Tongue (tissue), 3 donors: ENCODE measurements at places on chromosomes 2 and 18.
A peak's percentile ranks its signal among the peaks of the same experiment; 100 is the strongest.

DNA sequence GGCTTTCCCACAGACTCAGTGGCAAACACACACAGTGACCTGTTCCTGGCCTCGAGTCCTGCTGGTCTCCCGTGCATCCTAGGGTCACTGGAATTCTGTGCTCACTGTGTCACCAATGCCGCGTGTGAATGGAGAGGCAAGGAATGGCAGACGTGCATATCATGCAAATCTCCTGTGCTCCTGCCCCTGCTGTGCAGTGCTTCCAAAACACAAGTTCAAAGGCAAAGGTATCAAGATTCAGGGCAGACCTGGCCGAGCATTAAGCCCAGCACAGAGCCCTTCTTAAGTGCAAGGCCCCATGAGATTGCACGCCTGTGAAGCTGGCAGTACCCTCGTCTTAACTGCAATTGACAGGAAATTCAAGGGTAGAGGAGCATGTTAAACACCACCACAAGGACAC lies 129.1 kb downstream of the NDUFA10 start:
- DNase-seq, result no peak

DNA sequence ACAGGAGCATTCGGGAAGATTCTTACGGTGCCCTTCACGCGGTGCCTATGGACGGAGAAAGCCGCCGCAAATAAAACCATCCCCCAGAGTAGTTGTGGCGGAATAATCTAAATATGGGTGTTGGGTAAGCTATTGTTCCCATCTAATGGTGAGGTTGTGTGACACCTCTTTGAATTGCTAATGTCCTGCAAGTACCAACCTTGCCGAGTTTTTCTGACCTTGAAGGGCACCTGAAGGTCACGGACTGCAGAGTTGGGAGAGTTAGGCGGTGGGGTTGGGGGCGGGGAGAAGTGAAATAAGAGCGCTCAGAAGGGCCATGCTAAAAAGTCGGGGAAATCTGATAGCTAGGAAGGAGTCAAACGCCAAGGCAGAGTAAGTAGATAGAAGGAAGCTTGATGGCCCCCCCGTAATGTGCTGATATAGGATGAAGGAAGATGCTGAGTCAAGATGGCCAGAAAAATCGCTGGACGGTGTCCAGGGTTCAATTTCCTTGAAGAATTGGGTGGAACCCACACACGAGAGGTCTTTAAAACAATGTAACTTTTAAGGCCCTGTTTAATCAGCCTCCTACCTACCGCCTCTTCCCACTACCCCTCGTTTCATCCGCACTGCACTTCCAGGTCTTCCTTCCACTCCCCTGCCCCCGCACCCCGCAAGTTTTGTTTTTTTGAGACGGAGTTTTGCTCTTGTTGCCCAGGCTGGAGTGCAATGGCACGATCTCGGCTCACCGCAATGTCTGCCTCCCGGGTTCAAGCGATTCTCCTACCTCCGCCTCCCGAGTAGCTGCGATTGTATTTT lies 600 bp downstream of the KATNAL2 start:
- peak; percentile 75 for DNase-seq

DNA sequence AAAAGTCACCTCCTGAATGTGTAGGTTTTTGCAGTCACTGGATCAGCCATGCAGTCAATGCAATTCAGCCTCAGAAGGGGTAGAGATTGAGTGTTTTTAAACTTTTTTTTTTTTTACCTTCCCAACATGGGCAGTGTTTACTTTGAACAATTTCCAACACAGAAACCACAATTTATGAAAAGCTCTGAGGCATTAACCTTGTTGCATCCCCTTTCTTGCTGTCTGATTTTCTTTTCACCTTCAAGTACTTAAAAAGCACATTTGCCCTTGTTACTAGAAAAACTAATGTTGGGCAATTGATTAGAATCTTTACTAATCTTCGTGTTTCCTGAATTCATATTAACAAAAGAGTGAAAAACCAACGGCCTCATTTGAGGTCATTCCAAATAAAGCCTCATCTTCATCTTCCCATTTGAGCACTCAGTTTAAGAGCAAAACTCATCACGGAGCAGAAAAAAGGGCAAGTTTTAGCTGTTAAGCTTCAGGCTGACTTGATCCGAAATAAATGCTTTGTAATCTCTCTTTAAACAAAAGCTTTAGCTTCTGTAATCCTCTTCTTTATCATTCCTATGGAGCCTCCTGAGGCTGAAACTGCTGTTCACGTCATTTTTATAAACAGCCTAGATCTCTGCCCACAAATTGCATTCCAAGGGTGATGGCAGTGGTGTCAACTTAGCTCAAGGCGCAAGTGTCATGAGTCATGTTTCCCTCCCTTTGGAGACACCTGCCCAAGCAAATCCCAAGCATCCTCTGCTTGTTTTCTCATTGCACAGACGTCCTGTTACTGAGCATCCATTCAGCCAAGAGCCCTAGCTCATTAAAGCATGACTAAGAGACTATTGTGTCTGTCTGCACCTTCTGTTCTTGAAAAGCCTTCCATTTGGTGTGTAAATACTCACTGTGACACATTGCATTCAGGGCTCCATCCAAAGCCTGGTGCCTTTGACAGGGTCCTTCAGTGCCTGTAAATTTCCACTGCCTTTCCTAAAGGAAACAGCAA lies 107.7 kb downstream of the HNMT start:
- peak; percentile 72 for DNase-seq

DNA sequence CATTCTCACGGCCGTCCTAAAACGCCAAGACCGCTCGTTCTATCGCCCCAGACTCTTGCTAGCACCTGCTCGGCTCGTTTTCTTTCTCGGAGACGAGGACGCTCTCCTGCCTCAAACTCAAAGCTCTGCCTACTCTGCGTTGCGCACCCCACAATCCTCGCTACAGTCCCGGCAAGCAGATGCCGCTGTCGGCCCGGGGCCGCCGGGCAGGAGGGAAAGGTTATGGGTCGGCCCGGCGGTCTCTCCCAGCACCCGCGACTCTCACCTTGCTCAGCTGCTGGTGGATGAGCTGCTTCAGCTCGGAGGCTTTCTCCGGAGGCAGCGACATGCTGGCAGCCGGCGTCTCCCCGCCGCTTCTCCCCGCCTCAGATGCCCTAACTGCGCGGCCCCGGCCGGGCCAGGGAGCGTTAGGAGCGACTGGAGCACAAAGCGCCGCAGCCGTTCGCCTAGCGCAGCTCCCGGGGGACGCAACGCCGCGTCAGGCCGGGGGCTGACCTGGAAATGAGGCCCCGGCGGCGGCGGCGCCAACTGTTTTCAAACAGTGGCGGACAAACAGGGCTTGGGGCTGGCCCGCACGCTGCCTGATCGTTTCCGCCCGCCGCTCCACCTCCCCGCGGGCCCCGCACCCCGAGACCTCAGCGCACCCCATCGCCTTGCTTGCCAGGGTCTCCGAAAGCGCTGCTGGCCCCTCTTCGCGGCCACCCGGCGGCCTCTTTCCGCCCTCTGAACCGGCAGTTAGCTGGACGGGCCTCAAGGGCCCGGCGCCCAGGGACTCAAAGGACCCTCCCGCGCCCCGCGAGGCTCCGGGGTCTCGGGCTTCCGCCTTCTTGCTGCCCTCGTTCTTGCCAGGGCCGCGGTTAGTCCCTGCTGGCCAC lies at the start of the genes CEP76 and PSMG2:
Gene CEP76 (minus strand): TSS at position 503 of the 875 bp plus-strand sequence. CDS start 175 bp downstream, at position 328.
Gene PSMG2 (plus strand): TSS at position 822 of the 875 bp plus-strand sequence. CDS start 66 bp downstream, outside the sequence.
- peak; percentile 94 for DNase-seq

- DNase-seq, result no peak
Measured at GRCh38 chr2:8574196-8575037, 107.4 kb upstream of the ID2 start.

DNA sequence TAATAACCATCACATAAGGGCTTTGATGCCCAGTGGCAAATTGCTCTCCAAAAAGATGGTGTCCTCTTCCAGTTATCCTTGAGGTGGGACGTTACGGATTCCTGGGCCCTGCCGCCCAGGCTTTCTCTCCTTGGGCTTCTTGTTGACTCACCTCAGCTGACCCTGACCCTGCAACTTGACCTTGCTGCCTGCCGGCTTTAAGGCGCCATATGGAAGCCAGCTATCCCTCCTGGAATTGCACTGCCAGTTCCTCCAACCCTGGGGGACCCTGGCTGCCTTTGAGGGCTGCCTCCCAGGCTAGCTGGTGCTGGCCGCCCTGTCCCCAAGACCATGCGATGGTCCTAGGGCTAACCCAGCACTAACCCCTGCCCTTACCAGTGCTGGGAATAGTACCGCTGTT lies 28.3 kb upstream of the B3GNT7 start:
- DNase-seq, result no peak

DNA sequence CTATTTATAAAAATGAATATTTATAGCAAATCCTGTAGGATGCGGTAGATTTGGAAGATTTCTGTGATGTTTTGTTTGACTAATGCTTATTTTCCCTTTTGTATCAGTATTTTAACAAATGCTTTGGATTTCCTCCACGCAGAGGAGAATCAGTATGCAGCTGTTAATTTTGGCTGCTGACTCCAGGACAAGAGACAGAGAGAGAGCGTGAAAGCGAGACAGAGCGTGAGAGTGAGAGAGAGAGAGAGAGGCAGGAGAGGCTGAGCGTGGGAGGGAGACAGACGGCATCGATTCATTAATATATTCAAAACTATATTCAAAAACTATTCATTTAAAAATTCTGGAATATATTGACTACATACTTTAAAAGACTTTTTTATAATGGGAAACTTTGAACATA lies 62.5 kb downstream of the RRM2 start:
- DNase-seq, result peak; percentile 88

- DNase-seq, result no peak
Measured at GRCh38 chr2:203707530-203707929, 1.1 kb downstream of the CD28 start.

GRCh38 chr2:78977661-78978145 lies 47.8 kb upstream of the REG3G start:
- peak; percentile 53 for DNase-seq

DNA sequence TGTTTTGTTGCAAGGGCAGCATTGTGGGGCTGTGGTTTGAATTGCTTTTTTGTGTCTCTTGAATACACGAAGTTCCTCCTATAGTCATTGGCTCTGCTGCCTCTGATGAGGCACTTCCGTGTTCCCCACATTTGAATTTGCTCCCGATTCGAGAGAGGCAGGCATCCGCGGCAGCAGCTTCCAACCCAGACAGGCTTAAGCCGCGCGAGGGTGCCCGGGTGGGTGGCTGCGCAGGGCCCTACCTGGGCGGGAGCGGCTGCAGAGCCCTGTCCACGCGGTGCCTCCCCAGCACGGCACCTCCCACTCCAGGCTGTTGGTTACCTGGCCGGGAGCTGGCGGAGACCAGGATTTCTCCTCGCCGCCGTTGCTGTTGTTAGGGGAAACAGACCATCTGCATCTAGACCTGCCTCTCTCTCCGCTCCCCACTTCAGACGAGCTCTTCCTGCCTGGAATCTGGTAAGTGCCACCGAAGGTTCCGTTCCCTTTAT lies 151.3 kb downstream of the NEDD4L start:
- peak; percentile 44 for DNase-seq

- peak; percentile 92 for DNase-seq
Measured at GRCh38 chr2:218885981-218886947, 5.6 kb downstream of the WNT10A start.
